Left cardiac atrium (tissue), 4 donors: ENCODE measurements at places on chromosomes 5 and 9.

DNA sequence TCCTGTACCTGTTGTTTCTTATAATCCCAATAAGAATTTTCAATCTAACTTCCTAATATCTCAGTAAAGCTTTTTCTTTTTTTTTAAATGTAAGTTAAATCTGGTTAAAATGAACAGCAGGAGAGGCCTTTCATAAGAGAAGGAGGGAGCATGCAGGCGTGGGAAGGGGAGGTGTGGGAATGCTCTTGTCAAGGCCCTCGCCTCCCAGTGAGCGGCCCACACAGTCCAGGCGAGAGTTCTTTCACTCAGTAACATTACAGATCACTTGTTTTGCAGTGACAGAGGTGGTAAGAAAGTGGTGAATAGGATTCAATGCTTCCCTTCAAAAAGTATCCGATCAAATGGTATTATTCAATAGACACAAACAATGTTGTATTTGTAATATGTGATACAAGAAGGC is 125.0 kb downstream of the EPB41L4A start:
- DNase-seq, result no peak

- DNase-seq, result no peak
Measured at GRCh38 chr5:110362261-110362660, 364.2 kb downstream of the TMEM232 start.

DNA sequence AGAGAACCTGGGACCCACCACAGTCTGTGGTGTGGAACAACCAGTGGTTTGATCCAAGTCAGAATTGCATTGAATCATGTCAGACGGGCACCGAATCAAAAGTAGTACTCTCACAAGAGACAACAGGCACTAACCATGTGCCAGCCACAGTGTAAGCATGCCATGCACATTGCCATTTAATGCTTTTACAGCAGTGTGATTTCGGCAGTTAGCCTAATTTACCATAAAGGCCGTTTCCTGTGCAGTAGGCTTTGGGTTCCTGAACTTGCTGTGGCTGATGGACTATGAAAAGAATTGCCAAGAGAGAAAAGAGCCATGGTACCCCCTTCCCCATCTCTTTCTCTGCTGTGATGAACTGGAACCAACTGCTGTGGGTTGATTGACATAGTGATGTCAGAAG is 540.6 kb downstream of the EBF1 start:
- DNase-seq, result no peak

- DNase-seq, result no peak
Measured at GRCh38 chr5:60023255-60023654, 129.7 kb upstream of the PDE4D start.

- DNase-seq, result peak; percentile 10
Measured at GRCh38 chr9:134624137-134624591, 17.4 kb upstream of the COL5A1 start.

- no peak for DNase-seq
Measured at GRCh38 chr9:124309667-124310084, 51.9 kb downstream of the NEK6 start.

- DNase-seq, result no peak
Measured at GRCh38 chr5:142120247-142120935, 11.8 kb downstream of the NDFIP1 start.

GRCh38 chr5:1443171-1443570 is 2.1 kb downstream of the SLC6A3 start:
- DNase-seq, result no peak

DNA sequence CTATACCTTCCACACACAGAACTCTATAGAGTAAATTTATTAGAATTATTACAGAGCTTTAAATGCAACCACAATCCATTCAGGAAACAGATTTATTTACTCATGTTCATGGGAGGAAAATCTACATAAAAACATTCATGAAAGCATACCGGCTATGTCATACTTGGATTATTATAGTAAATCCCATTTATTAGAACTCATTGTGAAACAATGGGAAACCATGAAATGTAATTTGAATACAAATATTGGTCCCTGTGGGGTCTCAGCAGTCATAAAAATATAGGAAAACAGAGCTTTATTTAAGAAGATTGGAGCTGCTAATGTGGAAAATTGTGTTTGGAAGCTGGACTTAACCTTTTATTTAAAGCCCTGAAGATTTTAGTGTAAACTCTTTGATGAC is 80.7 kb downstream of the HAPLN1 start:
- no peak for DNase-seq

GRCh38 chr9:72749276-72749675 is 203.6 kb downstream of the ALDH1A1 start:
- DNase-seq, result no peak

DNA sequence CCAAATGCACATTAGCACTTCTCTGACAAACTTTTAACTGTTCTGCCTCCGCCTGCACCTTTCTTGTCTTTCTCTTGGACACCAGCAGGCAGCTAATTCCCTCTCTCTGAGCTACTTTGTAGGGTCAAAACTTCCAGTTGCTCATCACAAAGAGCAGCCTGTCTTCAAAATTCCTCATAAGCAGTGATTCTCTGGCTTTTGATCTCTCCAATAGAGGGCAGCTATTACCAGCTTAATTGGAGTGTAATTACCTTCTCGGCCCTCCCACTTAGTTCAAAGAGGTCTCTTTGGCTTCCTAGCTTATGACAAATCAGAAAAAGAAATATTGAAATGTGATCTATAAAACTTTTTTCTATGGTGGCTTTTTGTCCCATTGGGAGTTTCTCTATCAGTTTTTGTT is 43.6 kb upstream of the RAD23B start:
- DNase-seq, result no peak

DNA sequence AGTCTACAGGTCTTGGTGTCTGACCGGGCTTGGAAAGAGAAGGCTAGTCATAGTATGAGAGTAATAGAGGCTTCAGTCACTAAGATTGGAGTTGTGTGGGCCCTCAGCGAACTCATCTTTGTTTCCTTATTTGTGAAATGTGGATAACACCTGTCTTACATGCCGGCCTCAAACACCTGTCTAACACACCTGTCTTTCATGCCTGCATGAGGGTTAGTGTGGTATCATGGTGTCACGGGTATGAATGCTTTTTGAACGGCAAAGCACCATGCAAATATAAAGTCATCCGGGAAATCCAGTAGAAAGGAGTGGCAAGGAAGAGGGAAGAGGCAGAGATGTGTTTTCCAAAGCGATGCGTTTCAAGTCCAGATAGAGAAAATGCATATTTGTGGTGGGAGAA is 25.5 kb downstream of the GRAMD2B start:
- no peak for DNase-seq

DNA sequence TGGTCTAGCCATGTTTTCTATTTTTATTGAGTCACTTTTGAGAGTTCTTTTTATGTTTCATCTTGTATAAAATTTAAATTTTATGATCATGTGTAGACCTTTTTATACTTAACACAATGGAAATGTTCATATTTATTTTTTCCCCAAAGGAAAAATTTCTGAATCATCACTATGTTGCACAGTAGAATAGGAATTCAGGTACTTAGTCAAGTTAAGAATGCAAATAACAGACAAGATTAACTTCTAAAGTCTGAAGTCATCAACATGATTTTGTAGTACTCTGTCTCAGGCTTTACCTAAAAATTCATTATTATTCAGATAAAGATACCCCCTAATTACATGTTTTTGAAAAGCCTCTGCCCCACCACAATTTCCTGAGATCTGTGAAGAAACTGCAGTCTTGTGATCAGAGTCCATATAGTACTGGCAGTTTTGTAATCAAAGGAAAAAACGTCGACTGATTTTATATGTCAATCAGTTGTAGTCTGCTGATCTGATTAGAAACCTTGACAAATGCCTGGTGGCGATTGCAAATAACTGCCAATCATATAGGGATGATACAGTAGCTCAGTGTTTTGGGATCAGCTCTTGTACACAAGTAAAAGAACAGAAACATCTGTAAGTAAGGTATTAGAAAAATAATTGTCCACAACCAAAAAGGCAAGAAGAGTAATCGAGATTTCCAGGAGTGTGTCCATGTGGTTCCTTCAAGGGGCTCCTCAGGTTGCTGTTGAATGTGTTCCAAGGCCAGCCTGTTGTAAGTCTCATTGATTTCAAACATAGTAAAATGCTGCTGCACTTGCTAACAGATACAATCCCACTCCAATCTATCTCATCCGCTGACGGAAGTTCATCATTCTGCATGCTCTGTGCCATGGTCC is 352.4 kb downstream of the ARRDC3 start:
- DNase-seq, result no peak

GRCh38 chr9:21995006-21995665 is 545 bp downstream of the CDKN2B-AS1 start:
- DNase-seq, result peak; percentile 70

DNA sequence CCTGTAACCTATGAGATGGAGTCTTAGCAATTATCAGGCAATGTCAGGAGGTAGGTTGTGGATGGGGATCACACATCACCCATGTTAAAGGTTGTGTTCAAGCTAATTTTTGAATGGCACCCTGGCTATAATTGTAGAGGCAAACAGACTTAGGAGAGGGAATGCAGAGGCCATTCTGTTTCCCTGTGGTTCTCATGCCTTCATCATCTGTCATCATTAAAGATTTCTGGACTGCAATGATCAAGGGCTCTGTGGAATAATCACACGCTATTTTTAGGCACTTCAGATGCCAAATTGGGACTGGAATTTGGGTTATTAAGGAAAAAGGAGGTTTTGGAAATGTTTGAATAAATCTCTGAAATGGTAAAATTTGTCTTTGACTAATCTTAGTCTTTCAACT is 1065.4 kb downstream of the TAF11L14 start:
- no peak for DNase-seq

DNA sequence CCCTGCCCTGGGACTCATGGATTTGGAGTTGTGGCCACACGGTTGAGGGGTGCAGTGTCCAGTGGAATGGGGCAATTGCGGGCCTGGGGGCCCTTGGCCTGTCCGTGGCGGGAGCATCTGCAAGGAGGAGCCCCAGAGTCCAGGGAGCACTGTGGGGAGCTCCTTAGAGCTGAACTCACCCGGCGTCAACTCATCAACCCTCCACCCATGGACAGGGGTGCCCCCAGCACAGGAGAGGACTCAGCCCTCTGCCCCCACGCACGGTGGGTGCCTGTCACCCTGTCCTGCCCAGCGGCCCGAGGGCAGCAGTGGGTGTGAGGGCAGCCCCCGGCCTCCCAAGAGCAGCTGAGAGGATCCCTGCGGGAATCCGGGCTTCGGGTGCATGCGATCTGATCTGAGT is 550 bp upstream of the SLC6A18 start:
- DNase-seq, result no peak

DNA sequence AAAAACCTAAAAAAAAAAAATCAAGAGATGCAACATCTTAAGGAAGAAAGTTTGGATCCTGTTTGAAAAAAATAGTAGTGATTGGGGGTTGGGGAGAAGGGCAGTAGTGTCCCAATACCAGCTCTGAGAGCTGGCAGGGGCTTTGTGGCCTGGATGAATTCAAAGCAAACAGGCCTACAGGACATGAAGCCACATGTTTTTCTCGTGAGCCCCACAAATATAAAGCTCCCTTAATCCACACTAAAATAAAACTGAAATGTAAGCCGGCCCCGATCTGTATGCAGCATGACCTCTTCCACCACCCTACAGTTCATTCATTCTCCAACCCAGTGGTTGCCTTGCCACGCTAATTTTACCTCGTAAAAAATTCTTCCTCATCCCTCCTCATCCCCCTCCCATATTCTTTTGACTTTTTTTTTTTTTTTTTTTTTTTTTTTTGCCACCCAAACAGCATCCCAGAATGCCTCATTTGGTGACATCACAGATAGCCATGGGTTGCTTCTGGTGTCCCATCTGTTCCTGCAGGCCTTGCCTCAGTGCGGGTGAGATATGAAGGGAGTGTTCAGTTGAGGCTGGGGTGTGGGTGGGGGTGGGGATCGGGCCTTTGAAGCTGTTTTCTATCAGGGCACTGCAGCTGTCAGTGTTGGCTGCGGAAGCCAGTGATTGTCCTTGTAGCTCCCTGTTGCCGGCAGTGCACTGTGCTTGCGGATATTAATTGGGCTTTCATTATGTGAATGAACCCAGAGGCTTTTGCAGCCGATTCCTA is 81.6 kb upstream of the NFIB start:
- peak; percentile 53 for DNase-seq

- no peak for DNase-seq
Measured at GRCh38 chr9:12993466-12993865, 218.6 kb downstream of the LURAP1L start.

- DNase-seq, result no peak
Measured at GRCh38 chr9:83441390-83441789, 96.8 kb downstream of the FRMD3 start.

DNA sequence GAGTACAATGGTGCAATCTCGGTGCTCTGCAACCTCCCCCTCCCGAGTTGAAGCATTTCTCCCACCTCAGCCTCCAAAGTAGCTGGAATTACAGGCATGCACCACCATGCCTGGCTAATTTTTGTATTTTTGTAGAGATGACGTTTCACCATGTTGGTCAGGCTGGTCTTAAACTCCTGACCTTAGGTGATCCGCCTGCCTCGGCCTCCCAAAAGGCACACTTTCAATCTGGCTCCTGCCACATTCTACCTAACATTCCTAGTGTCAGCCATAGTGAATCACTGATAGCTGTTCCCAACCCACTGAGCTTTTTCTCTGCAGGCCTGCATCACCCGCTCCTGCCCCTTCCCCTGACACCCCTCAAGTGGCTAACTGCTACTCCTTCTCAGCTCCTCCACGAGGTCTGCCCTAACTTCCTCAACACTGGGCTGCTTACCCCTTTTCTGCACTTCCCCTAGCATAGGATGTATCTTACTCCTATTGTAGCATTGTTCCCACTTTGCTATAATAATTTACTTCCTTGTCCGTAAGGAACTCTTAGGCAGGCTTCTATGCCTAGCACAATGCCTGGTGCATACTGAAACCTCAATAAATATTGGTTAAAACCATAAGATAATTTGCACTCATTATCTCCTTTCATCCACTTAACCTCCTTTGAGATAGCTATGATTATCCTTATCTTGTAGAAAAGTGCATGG is 42.0 kb upstream of the LIFR start:
- DNase-seq, result no peak

GRCh38 chr9:136626740-136627642 is 35.7 kb upstream of the EGFL7 start:
- DNase-seq, result no peak

DNA sequence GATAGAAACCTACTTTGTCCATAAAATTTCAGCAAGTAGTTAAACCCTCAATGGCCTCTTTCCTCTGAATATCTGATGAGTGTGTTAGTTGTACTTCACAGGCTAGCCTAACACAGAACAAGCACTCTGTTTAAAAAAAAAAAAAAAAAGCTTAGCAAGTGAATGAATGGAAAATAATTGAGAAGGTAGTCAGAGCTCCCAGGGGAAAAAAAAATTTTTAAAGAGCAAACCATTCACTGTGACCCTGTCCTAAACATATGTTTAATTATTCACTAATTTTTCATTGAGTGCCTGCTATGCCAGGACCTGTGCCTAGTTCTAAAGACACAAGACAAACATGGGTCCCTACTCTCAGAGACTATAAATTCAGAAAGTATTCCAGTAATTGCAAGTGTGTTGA is 69.3 kb downstream of the SH3RF2 start:
- no peak for DNase-seq

DNA sequence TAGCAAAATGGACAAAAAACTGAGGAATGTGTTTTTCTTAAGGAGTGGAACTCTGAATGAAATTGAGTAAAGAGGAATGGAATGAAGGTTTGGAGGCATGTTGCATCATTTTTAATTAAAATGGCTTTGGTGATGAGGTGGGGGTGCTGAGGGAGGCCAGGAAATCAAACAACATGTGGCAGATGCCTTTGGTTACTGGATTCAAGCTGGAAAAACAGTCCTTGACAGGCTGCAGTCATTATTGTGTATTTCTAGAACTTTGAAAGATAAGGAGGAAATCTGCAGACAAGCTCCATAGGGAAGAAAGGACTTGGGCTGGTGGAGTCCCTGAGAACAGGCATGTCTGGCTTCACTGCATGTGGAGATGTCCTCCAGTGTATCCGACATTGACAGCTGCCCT is 203.5 kb upstream of the HAPLN1 start:
- DNase-seq, result no peak
